EL (cell line): ENCODE measurements at places on chromosomes 2 and 18.

DNA sequence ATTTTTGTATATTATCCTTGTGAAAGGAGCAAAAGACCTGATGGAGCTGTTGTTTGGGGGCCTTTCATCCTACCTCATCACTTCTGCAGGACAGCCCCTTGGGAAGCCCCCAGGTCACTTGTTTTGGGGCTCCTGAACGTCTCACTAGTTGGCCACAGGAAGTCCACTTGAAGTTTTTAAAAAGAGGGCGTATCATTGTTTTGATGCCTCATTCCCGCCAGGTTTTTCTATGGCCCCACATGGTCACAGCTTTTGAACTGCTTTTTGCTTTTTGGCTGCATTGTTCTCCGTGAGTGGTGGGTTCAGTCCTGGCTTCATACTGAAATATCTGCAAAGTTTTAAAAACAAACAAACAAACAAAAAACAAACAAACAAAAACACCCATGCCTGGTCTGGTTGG is 216.3 kb downstream of the PRKCE start:
- no peak for DNase-seq

GRCh38 chr18:5294457-5295230 is 882 bp downstream of the ZBTB14 start:
- peak; percentile 66 for DNase-seq

- no peak for DNase-seq
Measured at GRCh38 chr18:1998121-1998520, 573.2 kb downstream of the METTL4 start.

- no peak for DNase-seq
Measured at GRCh38 chr2:48344441-48344756, 185.6 kb upstream of the STON1 start.

GRCh38 chr2:144553379-144553778 is 33.5 kb upstream of the ZEB2 start:
- DNase-seq: peak; percentile 93

GRCh38 chr2:43363120-43363519 is 136.7 kb upstream of the ZFP36L2 start:
- DNase-seq: no peak

GRCh38 chr18:574149-574860 is 5.9 kb upstream of the CETN1 start:
- DNase-seq: no peak

DNA sequence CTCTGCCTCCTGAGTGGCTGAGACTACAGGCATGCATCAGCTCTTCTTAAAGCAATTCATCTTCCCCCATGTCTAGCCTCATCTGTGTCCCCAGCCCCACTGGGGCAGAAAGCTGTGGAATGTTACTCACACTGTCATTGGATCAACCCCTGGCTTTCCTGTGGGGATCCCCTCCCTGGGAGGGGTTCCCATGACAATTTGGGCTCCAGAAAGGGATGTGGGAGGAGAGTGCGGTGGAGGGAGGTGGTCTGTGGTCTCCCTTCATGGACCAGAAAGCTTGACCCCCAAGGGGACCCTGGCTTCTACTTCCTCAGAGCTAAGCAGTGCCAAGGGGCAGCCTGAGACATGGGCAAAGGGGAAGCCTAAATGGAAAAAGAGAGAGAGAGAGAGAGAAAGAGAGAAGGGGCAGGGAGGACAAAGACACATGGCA is 1.3 kb downstream of the NGEF start:
- DNase-seq: no peak

GRCh38 chr2:96877631-96878092 is 7.8 kb upstream of the SEMA4C start:
- no peak for DNase-seq

GRCh38 chr2:1777781-1778180 is 33.5 kb upstream of the PXDN start:
- no peak for DNase-seq

DNA sequence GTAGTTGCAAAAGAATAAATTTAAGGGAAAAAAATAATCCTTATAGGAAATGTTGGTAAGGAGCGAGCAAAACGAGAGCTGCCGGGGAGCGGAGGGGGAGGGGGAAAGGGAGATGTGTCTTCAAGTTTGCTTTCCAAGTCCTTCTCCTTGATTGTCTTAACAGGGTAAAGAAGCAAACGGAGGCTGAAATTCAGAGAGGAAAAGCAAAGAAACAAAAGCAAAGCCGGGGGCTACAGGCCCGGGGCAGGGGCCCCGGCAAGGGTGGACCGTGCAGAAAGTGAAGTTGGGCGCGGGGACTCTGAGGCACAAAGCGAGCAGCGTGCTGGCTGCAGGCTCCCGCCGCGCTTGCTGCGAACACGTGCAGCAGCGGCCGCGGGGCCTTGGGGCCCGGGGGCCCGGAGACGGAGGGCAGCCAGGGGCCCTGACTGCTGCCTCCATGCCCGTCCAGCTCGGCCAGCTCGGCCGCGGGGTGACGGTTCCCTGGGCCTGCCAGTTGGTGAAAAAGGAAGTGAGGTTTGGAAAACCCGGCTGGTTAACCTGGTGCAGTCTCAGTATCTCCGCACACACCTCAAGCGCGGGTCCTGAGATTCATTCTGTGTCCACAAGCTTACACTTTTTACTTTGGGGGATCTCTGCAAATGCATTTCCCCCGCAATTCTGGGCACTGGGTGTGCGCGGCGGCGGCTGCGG is 4.1 kb downstream of the BCL11A start:
- peak; percentile 36 for DNase-seq

GRCh38 chr2:21754164-21754788 is 630.5 kb downstream of the TDRD15 start:
- no peak for DNase-seq

DNA sequence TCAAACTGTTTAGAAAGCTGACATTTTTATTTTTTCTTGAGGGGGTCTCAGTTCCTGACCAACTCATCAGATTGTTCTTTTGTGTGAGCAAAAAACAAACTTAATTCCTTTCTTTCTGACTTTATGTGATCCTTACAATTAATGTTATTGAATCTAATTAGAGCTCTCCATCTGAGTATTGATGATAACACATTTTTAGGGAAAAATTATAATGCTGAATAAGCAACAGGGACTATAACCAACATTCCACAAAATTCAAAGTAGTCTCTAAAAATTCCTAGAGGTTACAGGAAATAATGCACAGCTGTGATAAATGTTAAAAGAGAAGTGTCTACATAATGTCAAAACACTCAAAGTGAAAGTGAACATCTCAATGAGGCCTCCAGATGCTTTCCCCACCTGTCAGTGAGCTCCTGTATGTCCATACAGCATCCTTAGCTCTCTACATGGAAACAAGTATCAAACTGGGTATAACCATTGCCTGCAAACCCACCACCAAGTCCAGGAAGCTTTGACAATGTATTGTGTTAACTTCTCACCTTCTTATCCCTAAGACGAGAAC is 786.0 kb upstream of the SLC39A10 start:
- DNase-seq: no peak

GRCh38 chr2:168002021-168002553 is 245.3 kb downstream of the STK39 start:
- DNase-seq: peak; percentile 38

- peak; percentile 13 for DNase-seq
Measured at GRCh38 chr2:109031476-109032228, 42.6 kb upstream of the EDAR start.

DNA sequence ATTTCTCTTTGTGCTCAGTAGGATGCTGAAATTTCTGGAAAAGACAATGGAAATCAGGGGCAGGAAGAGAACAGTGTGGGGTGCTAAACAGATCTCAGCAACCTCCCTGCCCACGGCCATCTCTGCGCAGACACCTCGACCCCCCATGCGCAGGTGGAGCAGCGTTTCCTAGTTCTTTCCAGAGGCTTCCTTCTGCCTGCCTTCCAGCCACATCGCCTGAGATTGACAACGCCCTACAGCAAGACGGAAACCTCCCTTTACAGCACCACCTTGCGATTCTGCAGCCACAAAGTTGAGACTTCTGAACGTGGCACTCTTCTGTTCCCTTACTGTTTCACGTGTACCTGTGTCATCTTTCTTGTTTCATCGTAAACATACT is 31.4 kb upstream of the CASP8 start:
- DNase-seq: no peak

DNA sequence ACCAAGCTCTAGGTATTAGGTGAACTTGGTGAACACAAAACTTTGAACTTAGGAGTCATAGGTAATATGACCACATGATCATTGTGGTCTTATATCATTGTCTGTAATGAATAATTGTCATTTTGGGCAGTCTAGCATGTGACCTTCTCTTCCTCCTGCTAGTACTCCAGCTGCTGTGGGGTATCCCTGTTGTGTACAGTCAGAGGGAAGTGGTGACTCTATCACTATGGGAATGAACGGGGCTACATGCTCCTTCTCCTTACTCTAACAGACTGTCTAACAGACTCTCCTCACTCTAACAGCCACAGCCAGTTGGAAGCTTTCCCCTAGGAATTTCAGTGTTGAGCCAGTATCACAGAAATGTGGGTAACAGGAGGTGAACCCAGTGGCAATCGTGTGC is 68.2 kb upstream of the NEDD4L start:
- DNase-seq: no peak

DNA sequence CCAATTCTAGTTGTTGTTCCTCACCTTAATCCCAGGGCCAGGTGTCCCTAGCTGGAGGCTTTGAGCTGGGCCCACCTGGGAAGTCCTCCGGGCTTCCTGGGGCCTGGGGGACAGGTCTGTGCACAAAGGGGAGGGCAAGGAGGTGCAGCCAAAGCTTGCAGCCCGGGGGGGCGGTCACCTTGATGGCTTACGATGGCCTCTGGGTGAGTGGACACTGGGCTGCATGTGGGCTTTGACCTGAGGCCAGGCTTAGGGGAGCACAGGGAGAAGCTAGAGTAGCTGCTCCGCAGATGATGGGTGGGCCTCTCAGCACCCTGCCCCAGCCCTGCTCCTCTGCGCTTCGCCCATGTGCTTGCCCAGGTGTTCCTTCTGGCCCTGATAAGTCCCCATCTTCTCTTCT is 41.8 kb upstream of the HAAO start:
- DNase-seq: no peak

GRCh38 chr2:175312137-175312536 is 130.6 kb upstream of the ATP5MC3 start:
- no peak for DNase-seq

- DNase-seq: peak; percentile 85
Measured at GRCh38 chr2:37832590-37833197, 92.4 kb upstream of the RMDN2 start.

- peak; percentile 40 for DNase-seq
Measured at GRCh38 chr2:144405982-144406788, 113.7 kb downstream of the ZEB2 start.

DNA sequence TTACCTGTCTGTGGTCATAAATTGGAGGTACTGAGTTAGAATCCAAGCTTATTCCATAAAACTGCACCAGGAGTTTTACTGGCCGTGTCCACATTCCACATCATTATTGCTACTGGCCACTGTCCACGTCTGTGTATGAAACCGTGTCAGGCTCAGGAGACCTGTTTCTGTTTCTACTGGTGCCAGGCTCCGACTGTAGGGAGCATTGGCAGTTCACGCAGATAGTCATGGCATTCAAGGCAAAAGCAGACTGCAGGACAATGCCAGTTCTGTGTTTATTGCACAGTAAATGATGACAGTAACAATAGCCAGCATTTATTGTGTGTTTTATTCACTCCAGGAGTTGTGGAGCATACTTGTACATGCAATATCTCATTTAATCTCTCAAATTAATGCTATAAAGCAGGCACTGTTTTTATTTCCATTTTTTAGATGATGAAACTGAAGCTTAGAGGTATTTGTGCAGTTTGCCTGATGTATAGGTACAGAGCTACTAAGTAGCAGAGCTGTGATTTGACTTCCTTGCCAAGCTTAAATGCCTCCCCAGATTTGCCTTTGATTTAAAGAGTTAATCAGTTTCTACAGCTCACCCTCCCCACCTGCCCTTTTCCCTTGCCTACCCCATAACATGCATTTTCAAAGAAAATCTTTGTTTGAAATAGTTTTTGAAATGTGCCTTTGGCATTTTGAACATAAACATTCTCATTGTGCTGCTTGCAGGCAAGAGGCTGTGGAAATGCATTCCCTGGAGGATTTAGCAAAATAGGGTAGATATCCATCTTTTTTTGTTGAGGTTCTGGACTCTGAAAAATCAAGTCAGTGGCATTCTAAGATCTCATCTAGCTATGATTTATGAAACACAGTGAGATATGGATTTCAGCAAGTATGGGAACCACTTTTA is 55.5 kb downstream of the MAP4K4 start:
- DNase-seq: no peak

DNA sequence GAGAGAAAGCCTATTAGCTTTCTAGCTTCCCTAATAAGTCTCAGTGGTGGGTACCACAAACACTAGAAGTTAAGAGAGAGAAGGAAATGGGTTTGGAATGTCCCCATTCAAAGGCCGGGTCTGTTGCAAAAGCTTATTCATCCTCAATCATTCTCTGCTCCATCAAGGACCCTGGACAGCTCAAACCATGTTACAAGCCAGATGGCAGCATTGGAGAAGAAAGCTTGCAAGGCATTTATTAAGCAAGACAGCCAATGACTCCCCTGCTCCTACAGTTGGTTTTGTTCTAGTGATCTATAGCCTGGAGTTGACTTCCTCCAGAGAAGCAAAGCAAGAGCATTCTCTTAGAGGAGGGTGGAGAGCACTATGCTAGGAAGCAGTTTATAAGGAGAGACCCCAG is 86.9 kb upstream of the LMAN1 start:
- no peak for DNase-seq

DNA sequence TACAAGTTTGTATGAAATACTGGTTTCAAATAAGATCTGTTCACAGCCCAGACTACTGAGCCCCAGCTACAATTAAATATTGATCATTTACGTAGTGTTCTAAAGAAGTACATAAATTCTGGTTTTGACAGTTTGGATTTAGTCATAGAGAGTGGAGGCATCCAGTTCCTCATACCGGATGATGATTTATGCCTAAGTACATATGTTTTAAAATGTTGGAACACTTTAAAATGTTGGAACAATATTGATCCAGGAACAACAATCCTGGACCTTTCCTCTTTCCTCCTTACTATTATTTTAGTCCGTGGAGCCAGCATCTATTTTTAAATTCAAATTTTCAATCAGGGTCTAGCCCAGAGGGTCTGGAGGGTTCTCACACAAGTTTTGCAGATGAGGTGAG is 22.8 kb upstream of the TTN start:
- no peak for DNase-seq

DNA sequence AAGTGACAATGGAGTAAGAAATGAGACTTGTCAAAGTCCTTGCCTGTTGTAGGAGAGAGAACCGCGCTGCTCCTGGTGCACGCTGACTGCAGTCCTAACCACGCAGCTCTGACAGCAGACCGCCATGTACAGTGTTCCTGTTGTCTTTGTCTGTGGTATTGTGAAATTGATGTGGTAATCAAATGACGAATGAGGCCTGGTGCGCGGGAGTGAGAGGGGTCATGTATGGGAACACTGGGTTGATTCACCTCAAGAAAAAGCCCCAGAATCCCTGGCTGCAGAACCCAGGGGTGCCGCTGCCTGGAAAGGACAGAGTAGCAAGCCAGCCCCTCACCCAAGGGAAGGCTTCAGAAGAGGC is 64.0 kb downstream of the INPP4A start:
- no peak for DNase-seq

- DNase-seq: no peak
Measured at GRCh38 chr2:210938228-210938627, 381.8 kb downstream of the CPS1 start.
